ENCODE measurements at places on chromosomes 4 and X. TPM values are rescaled to one million over a fixed set of nuclear protein-coding genes. Genes with fewer than 3 reads are reported as not detected.
A peak's percentile ranks its signal among the peaks of the same experiment; 100 is the strongest.

DNA sequence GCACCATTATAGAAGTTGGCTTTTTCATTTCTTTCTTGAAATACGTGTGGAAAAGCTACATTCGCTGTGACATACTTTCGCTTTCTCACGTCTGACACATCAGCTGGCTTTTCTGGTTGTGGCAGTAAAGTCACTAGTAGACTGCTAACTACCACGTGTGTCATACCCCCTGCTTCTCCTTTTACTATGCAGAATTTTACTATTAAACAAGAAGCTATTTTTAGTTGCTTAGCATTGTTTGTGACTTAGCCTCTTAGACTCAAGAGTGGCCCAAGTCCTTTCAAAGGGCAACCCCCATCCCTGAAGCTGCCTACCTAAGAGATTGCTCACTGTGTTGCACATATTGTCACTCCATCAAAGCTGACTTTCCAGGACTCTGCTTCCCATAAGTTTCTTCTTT, 2.1 kb upstream of the IL2 start:
- DNase-seq, result peak; percentile 4

Gene DACH2
- not detected for total RNA-seq

Gene STATH
- not detected for total RNA-seq

Gene SLC25A53
- 12.9 TPM for total RNA-seq

- DNase-seq, result peak; percentile 71
Measured at GRCh38 chr4:106898621-106899230, 137.4 kb downstream of the DKK2 start.

- DNase-seq, result no peak
Measured at GRCh38 chr4:146590801-146591200, 47.9 kb upstream of the POU4F2 start.

Gene NLGN3
- 1.5 TPM for total RNA-seq

DNA sequence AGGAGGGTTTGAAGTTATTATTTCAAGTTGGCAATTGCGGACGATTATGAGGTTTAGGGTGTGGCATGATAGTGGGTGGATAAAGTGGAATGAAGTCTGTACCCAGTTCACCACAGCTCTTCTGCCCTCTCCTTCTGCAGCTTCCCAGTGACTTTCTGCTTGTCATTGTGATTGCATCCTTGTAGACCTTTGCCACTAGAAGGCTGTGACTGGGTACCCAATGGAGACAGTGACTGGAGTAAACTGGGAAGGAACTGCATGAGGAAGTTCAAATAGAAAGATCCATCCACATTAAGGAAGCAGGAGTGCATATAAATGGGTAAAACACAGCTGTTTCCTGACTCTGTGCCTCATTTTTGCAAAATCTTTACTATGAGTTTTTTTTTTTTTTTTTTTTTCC, 53.5 kb upstream of the SPANXN3 start:
- no peak for DNase-seq

Gene TGIF2LX
- not detected for total RNA-seq

- peak; percentile 1 for DNase-seq
Measured at GRCh38 chr4:23324021-23324690, 565.7 kb downstream of the PPARGC1A start.

Gene CYTL1
- total RNA-seq, result 12.5 TPM

- DNase-seq, result peak; percentile 60
Measured at GRCh38 chrX:39953879-39954278, 143.9 kb downstream of the BCOR start.

DNA sequence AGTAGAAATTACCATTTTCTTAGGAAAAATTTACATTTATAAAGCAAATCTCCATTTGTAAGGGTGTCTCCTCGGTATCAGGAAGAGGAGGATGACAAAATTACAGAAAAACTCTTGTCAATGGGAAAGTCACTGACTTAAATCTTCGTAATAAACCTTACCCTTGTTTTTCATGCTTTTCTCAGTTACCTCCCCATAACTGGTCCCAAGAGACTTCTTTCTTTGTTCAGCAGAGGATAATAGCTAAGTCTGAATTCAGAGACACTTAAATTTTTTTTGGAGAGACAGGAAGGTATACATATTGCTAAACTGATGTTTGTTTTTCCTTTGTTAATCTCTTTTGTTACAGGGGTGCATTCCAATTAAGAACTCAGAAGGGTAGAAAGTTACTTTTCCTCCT, 125.5 kb upstream of the JADE1 start:
- DNase-seq, result no peak

DNA sequence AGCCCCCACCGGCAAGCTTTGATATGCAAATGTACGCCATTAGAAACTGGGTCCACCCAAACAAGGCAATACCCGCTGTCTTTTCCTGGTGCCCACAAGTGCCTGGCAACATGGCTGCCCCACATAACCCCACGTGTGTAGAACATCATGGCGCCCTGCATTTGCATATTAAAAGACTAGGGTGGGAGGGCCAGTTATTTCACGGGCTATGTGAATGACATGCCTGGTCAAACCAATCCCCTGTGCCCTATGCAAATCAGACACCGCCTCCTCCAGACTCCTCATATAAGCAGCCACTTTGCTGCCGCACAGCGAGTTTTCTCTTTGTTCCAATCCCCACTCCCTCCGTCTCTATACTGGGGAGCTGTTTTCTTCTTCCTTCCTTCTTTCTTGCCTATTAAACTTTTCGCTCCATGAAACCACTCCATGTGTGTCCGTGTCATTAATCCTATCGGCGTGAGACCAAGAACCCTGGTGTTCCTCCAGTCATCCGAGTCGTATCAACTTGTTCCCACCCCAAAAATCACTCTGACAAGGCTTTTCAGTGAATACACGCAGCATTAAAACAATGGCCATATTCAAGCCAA, 112.6 kb upstream of the SORBS2 start:
- DNase-seq, result no peak

- DNase-seq, result no peak
Measured at GRCh38 chrX:50913520-50913919, 3.0 kb downstream of the BMP15 start.

Gene SFRP2
- 1.8 TPM for total RNA-seq

Gene SLC26A1
- 0.27 TPM for total RNA-seq

- DNase-seq, result peak; percentile 62
Measured at GRCh38 chrX:107552930-107553329, 75.4 kb upstream of the PRPS1 start.
